ENCODE measurements at places on chromosomes 16 and 17.

DNA sequence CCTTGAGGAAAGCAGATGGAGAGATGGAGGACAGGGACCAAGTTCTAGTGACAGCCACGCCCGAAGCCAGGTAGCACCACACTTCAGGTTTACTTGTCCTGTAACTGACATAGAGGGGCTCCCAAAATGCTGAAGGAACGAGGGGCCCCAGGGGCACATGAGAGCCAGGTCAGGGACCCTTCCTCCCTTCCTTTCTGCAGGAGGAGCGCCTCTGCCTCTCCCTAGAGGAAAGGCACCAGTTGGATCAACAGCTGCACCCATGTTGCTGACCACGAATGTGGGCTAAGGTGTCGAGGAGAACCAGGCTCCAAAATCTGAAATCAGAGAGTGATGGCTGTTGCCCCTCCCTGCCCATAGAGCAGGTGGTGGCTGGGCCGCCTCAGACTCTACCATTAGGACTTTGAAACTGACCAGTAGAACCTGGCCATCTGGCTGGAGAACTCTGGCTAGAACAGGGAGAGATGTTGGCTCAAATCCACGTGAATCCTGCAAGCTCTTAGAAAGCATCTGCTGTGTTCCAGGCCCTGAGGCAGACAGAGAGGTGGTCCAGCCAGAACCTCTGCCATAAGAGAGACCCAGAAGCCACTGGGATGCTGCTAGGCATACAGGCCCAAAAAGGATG is 218.8 kb downstream of the KATNIP start:
- no peak for DNase-seq

- no peak for DNase-seq
These were observed 13.3 kb downstream of the CES4A start for GRCh38 chr16:67001726-67002125.

- DNase-seq, result no peak
These were observed 60.0 kb upstream of the DNAH17 start for GRCh38 chr17:78637146-78637545.

DNA sequence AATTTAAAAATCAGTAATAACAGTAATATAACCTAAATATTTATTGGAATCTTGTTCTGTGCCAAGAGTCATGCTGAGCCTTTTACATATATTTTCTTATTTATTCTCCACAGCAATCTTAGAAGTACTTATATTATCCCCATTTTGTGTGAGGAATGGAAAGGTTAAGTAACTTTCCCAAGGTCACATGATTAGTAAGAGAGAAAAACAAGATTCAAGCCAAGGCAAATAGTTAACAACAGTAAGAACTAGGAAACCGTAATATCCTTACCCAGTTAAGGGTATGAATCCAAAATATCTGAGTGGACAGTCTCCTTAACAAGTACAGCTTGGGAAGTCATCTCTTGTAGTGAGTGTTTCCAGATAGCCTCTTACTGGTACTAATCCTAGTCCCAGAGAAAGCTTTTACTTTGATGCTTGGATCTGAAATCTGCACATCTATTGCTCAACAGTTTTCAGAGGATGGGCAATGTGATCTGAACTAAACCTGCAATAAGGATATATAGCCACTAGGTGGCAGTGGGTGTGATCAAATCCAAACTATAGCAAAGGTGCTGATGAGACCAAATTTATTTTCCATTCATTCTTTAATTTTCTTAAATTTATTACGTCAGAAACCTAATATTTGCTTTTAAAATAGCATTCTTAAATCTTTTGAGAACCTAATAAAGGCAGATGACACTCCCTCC is 23.3 kb downstream of the SHISA6 start:
- DNase-seq, result no peak

DNA sequence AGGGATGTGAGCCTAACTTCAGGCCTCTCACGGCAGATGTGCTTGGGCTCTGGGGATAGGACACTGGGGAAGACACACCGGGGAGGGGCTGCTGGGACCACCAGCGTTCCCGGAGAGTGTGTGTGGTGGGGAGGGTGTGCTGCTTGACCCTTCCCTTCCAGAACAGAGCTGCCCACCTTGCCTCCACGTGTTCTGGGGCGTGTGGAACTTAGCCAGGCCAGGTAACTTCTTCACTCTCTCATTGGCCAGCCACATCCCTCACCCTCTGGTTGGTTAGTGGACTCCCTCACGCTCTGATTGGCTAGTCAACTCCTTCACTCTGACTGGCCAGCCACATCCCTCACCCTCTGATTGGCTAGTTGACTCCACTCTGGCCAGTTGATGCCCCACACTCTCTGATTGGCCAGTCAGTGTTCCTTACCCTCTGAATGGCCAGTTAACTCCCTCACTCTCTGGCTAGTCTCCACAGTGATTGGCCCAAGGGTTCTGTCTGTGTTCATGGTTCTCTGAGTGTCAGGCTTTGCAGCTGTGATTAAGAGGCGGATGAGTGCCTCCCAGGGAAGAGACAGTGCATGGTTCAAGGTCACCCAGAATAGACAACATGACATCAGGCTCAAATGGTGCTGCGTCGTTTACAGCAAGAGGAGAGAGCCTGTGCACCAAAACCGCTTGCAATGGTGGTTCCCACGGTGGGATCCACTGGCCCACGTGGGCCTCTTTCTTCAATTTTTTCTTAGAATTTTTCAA is 10.0 kb downstream of the TMEM235 start:
- peak; percentile 35 for DNase-seq

DNA sequence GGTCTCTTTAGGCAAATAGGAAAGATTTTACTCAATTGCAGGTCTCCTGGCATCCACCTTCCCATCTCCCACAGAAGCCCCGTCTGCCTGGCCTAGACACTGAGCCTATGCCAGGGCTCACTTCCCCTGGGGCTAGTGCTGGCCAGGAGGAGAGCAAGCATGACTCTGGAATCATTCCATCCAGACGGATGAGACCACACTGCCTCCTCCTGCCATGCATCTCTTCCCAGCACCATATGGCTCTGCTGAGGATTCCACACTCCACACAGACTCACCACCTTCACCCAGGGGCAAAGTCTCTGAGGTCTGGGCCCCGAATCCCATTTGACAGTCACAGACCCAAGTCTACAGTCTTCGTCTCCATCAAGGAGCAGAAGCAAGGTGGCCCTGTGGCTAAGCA is 346.5 kb downstream of the C16orf95 start:
- DNase-seq, result no peak

DNA sequence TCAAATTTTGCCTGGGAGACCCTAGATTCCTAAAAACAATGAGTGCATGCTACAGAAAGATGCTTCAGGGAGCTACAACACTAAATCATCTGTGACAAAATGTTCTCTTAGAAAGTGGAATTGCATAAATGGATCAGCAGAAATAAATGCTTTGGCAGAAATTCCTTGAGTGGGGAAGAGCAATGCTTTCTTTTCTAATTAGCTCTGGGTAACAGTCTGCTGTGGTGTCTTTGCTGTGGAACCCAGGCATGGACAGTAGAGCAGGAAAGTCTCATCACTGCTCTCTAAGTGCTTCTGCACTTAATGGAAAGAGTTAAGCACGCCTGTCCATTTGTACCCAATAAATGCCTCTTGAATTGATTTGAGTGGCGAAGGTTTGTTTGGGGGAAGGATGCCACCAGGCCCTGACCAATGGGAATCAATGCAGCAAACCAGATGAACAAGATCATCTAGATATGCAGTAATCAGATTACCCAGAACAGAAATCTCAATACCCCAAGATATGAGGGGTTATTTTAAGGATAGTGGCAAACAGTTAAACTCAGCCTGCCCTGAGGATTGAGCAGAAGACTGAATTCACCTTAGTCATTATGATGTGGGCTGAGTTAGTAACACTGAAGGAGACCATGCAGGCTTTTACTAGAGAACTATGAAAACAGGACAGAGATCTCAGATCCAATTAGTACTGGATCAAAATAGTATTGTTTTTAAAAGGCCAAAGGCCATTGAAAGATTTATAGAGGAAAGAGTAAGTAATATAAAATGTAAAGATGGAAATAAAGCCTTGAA is 13.6 kb downstream of the HLF start:
- no peak for DNase-seq

DNA sequence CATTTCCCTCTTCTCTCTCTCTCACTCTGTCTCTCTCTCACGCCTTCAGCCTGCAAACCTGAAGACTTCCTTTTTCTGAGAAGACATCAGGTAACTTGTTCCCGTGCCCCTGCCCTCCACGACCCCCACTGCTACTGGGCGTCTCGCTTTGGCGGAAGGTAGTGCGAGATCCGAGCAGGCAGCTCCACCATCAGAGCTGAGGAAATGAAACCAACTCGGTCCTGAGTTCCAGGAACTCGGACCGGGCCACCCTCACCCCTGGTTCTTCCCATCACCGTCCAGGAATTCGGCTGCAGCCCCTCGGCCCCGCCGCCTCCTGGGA is 585 bp downstream of the MLKL start:
- DNase-seq, result no peak

DNA sequence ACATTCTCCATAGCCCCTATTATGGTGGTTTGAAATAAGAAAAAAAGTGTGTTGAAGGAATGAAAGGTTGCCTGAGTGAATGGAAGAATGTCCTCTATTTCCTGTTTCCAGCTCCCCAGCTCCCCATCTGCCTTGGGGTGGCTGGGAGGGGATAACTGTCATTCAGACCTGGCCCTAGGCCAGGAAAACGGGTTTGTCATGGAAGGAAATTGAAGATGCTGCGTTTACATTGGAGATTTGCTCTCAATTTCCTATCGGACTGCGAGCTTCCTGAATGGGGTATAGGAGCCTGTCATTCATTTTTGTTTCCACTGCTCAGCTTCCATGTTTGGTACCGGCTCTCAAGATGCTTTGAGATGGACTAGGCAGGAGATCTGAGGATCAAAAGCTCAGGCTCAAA is 2.2 kb upstream of the FZD2 start:
- no peak for DNase-seq

GRCh38 chr16:24671455-24671954 is 57.9 kb upstream of the TNRC6A start:
- DNase-seq, result no peak

DNA sequence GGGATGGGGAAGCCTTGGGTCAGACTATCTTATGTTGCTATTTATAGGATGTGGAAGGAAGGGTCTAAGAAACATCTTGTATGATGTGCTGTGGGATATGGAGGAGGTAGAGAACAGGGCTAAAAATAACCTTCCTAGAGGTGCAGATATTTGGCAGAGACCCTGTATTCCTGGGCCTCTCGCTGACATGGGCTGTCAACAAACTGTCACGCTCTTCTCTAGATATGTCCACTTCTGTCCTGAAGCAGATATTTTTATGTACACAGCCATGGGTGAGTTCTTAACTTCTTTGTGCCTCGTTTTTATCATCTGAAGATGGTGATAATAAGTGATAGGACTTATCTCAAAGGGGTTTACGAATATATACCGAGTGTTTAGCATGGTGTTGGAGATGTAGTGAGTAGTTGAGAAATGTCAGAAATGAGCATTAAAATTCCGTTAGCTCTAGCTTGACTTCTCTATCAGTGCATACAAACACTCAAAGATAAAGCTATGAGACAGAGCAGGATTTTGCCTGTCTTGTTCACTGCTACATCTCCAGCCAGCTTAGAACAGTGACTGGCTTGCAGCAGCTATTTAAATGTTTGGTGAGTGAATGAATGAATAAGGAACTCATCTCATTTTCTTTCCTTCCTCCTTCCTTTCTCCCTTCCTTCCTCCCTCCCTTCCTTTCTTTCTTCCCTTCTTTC is 2.9 kb upstream of the AQP8 start:
- no peak for DNase-seq

- no peak for DNase-seq
These were observed 308.3 kb downstream of the FOXL1 start for GRCh38 chr16:86886651-86887050.

- no peak for DNase-seq
These were observed 360.3 kb downstream of the GRIN2A start for GRCh38 chr16:9821970-9822369.

GRCh38 chr16:35485915-35486314 is 2026.5 kb downstream of the TP53TG3F start:
- no peak for DNase-seq

GRCh38 chr17:5281814-5282641 is at the start of gene RABEP1:
TSS of gene RABEP1 (plus strand) at chr17:5282284. CDS start at chr17:5282487, 203 bp downstream.
- peak; percentile 92 for DNase-seq

DNA sequence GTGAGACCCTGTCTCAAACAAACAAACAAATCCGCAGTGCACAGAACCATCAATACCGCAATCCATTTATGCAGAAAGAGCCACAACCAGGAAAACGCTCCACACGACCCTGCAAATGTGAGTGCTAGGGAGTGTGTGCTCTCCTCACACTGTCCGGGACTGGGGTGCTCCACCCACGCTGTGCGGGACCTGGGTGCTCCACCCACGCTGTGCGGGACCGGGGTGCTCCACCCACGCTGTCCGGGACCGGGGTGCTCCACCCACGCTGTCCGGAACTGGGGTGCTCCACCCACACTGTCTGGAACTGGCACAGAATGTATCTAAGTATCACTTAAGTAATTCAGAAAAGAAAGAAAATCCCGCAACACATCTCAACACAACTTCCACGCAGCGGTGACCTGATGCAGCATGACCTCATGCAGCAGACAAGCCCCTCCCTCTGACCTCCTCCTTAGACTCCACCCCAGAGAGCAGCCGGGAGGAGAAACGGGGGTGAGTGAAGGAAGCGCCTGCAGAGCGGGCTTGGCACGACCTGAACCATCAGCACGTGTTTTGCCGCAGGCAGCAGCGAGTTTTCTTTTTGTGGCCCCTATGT is 38.5 kb downstream of the ZNF276 start:
- DNase-seq, result no peak

- DNase-seq, result no peak
These were observed 15.4 kb downstream of the ABCA10 start for GRCh38 chr17:69213059-69213813.

GRCh38 chr17:41496803-41497484 is 7.2 kb upstream of the KRT36 start:
- DNase-seq, result peak; percentile 75

DNA sequence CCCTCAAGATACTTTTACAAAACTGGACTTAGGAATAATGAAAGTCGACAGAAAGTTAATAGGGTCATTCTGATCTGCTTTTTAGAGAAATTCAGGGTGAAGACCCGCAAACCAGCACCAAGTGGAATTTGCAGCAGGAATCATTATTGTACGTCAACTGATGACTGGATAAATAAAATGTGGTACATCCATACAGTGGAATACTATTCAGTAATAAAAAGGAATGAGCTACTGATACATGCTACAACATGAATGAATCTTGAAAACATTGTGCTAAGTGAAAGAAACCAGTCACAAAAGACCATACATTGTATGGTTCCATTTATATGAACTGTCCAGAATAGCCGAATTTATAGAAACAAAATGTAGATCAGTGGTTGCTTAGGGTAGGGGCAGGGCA is 83.1 kb downstream of the GNAO1 start:
- no peak for DNase-seq

- no peak for DNase-seq
These were observed 14.6 kb upstream of the ETV4 start for GRCh38 chr17:43560461-43561427.

DNA sequence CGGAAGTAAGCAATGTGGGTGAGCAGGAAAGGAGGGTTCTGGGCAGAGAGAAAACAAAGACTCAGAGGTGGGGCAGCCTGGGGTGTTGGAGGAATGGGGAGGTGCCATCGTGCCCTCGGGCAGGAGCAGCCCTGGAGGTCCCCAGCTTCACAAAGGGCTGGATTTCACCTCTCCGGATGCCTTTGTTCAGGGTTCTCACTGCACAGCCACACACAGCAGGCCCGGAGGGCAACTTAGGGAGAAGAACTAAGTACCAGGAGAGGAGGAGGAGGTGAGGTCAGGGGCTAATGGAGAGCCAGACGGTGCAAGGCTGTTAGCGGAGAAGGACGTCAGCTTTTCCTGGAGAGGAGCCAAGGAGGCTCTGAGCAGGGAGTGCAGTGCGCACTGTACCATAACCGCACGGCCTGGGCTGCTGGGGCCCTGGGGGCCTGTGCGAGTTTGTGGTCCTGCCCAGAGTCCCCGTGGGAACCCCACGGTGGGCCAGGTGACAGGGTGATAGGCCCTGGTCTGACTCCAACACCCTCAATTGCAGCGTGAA is 9.3 kb downstream of the ARRB2 start:
- DNase-seq, result no peak

All from fibroblast of skin of abdomen (primary cell).